NCI-H2081 (cell line): ENCODE measurements at places on chromosomes 12 and 14.

DNA sequence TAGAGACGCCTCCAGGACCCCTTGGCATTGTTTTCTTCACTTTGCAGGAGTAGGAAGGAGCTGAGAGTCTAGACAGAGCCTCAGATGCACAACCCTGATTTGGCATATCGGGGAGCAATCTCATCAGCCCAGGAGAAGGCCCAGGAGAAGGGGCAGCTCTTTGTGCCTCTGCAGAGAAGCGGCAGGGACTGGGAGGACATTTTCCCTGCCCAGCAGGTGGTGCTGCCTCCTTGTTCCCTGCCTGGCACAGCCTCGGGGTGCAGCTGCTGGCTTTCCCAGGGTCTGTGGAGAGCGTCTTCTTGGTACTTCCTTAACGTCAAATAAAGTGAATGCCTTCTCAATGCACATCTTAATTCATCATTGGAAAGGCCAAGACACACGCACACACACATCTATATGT is 419.5 kb downstream of the TMEM121 start:
- DNase-seq = no peak

- no peak for DNase-seq
Observed at GRCh38 chr12:108823804-108824203, 33.6 kb downstream of the SSH1 start.

- no peak for DNase-seq
Observed at GRCh38 chr12:115205755-115206308, 521.9 kb upstream of the TBX3 start.

- DNase-seq = no peak
Observed at GRCh38 chr14:64919618-64920017, 5.4 kb downstream of the CHURC1 start.

GRCh38 chr12:58285551-58285950 is 344.2 kb downstream of the ATP23 start:
- no peak for DNase-seq

- DNase-seq = no peak
Observed at GRCh38 chr14:53020193-53020932, 69.5 kb upstream of the FERMT2 start.

GRCh38 chr12:6424866-6425265 is 19.9 kb upstream of the CD27 start:
- no peak for DNase-seq
